ENCODE measurements at places on chromosomes 3 and 15.

DNA sequence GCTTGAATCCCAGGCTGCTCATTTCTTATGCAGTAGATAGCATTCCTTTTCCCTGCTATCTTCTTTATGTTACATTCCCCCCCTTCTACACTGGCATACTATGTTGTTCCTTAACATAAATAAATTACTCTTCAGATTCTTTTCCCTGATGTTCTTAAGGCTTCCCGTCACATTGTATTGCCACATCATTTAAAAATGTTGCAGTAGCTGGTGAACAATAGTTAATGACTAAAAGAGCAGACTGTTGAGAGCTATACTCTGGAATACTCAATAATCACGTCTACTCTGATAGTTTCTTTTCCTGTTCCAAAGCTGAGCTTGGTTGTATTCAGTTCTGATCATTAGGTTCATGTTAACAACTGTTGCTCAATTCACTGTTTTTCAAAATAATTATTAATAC is 219.9 kb downstream of the CHST2 start:
- DNase-seq = no peak

DNA sequence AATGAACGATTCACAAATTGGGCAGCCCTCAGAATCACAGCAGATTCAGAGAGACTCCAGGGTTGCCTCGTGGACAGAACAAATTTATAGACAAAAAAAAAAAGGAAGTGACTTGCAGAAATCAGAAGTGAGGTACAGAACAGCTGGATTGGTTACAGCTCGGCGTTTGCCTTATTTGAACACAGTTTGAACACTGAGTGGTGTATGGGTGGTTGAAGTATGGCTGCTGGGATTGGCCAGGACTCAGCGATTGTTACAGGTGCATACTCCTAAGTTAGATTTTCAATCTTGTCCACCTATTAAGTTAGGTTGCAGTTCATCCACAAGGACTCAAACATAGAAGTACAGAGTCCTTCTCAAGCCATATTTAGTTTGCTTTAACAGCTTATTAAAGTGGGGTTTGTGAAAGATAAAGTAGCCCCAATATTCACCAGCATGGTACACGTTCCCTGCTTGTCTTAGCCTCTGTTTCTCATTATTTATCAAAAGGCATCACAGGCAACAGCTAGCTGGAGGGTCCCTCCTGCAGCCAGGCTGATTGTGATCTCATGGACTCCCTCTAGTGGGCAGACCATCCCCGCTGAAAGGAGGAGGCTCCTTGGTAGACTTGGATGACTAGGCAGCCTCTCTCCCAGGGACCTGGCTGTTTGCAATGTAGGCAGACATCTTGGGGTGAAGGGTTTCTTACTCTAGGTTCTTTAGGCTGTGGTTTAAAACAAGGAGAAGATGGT is 17.6 kb upstream of the ALDH1L1 start:
- DNase-seq = no peak

DNA sequence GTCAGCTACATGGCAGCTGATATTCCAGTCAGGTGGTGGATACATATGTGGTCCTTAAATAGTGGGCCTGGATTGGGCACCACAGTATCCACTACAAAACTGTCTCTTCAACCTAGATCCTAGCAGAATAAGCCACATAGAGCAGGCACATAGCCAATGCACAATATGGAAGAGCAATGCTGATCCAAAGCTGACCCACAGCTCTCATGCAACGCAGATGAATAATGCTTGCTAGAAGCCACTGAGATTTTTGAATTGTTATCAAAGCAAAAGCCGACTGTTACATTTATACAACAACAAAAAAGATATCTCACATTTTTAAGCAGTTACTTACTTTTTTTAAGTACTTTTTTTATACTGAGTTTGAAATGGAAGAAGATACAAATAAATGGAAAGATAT is 11.2 kb downstream of the CNTN3 start:
- no peak for DNase-seq

DNA sequence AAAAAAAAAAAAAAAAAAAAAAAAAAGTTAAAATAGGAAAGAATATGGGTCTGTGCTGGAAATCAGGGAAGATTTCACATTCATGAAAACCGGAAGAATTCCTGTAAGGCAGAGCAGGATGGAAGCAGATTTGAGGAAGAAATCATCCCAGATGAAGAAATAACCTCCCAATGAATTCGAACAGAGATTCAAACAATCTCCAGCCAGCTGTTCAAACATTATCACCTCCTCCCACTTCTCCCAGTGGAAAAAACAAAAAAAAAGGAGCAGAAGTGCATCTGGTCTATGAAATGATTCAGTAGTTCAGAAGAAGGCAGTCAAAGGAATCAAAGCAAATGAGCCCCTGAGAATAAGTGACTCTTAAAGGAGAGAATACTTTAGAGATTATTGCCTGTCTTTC is 33.1 kb downstream of the CP start:
- no peak for DNase-seq

DNA sequence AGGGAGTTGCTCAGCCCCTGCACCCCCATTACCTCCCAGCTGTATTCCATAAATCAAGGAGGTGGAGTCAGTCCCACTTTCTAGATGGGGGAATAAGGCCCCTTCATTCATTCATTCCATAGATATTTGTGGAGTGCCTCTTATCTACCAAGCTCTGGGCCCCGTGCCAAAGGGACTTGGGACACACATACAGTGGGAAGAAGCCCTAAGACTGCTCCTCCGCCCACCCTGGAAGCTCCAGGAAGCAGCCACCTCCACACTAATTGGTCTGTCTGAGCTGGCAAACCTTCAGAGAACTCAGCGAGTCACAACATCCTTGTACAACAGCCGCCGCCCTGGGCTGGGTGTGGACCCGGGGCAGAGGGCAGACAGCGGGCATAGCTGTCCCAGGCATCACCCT is 6.4 kb downstream of the STRA6 start:
- DNase-seq = no peak

DNA sequence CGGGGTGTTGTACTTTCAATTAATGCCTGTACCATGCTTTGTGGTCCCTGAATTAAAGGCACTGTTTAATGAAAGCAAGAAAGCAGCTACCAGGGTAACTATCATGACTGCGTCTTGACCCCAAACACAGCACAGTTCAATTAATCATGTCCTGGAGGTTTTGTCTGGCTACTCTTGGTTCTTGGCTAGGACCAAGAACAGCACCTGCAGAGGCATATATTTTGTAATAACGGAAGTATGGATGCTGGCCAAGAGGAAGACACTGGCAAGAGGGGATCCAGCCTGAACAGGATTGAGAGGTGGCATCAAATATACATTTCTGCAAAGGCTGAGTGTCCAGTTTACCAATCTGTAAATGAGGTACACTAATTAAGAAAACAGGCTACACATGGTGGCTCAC is 119.9 kb downstream of the FOXP1 start:
- DNase-seq = no peak

GRCh38 chr15:64264502-64264901 is 91.5 kb downstream of the CSNK1G1 start:
- no peak for DNase-seq

GRCh38 chr15:75823860-75824613 is 19.2 kb upstream of the UBE2Q2 start:
- no peak for DNase-seq

DNA sequence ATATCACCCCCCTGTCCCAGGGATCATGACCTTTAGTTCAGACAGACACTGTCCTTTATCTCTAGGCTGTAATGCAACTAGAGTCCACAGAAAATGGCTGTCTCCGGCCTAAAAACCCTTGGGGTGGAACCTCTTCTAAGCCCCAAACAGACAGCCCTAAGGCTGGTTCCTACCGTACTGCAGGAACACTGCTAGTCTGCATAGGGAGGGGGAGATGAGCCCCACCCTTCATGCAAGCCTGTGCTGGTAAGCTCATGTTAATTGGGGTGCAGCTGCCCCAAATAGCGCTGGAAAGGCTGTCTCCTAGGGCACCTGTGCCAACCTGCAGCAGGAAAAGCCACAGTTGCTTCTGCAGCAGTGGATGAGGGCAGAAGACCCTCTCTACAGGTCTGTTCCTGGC is 252.1 kb upstream of the MDFIC2 start:
- DNase-seq = no peak

GRCh38 chr15:63040954-63041353 is 1.6 kb upstream of the TPM1 start:
- DNase-seq = no peak

DNA sequence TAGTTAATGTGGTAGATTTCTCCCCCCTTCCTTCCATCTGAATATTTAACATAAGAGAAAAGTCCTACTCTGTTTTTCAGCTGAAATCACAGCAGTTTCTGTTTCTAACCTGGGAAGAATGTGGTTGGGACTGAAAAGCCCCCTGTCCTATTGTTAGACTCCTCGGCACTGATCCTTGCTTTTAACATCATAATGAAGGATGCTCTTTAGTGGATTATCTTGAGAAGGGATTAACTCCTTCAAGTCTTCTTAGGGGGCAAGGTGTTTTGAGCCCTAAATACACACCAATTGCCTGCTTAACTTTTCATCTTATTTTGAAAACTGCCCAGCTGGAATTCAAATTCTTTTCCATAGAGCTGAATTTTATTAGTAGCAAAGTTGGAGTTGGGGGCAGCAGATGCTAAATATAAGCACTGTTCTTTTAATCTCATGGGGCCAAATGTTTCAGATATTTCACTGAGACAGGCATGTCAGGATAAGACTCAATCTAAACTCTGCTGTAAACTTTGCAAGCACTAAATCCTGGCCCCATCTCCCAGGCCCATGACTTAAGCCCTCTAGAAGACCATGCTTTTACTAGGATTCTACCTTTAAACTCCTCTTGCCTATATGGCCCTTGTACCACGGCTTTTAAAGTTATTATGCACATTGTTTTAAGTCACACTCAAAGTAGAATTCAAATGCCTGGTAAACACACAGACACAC is 243.2 kb upstream of the NR2F2 start:
- DNase-seq = no peak

GRCh38 chr3:167882057-167882667 is 146.6 kb downstream of the SERPINI1 start:
- DNase-seq = peak; percentile 61

GRCh38 chr15:81751816-81752545 is 293.8 kb downstream of the MEX3B start:
- DNase-seq = no peak

DNA sequence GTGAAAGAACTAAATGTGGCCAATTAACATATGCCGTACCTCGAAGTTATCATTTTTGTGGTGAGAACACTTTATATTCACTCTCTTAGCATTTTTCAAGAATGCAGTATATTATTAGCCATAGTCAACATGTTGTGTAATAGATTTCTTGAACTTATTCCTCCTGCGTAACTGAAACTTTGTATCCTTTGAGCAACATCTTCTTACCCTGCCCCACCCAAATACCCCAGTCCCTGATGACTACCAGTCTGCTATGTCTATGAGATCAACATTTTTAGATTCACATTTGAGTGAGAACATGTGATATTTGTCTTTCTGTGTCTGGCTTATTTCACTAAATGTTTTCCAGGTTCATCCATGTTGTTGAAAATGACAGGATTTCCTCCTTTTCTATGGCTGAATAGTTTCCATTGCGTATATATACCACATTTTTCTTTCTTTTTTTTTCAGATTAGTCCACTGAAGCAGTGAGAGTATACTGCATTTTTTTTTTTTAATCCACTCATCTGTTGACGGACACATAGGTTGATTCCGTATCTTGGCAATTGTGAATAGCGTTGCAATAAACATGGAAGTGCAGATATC is 12.7 kb upstream of the KBTBD8 start:
- DNase-seq = peak; percentile 53

DNA sequence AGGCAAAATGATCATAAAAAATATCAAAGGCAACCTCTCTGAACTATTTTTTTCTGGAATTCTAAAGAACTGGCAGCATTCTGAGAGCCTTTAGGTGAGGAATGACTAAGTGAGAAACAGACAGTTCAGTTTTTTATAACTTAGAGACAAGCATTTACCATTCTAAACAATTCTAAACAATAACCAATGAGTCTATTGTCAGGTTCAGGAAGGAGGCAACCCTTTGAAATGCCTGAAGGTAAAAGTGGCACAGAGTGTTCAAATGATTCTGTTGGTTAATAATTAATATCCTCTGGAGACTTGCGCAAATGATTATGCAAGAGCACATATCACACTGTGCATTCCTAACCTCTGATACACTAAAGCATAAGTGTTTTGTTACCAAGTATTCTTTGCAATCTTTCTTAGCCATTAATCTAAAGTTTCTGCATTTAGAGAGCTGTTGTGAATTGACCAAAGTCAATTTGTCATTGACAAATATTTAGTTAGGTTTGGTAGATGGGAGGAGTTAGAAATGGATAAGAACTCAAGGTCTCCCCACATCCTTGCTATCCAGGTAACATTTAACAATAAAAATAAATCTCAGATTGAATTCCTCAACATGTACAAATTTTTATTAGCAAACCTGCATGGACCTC is 9.2 kb upstream of the TGFBR2 start:
- DNase-seq = no peak

DNA sequence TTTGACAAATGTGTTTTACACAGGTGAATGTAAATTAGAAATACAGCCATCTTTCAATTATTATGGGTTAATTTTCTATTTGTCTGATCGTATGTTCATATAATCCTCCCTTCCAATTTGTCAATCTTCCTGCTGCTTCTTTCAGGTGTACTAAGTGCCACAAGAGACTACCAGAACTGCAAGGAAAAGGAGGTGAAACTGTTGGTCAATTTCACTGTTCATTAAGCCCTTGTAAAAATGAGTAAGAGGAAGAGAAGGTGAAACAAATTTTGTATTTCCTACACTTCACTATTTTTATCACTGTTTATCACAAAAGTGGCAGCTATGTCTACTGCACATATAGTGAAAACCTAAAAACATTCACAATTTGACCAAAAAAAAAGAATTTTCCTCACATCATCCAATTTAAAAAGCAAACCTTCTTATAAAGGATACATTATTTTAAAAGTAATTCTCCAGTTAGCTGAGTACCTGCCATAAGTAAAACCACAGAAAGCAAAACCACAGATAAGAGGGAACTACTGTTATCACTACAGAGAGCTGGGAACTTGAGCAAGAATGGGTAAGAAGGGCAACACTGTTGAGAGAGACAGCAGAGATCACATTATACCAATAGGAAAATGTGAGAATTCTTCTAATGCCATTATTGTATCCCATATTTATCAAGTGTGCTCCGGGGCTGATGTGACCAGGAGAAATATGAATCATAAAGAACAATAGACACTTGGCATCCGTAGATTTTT is 163.0 kb downstream of the TBC1D5 start:
- no peak for DNase-seq
